KG1 (cell line): ENCODE measurements at places on chromosomes 12 and 14.

- DNase-seq: no peak
Measured at GRCh38 chr14:39229222-39229543, 4.5 kb upstream of the MIA2 start.

DNA sequence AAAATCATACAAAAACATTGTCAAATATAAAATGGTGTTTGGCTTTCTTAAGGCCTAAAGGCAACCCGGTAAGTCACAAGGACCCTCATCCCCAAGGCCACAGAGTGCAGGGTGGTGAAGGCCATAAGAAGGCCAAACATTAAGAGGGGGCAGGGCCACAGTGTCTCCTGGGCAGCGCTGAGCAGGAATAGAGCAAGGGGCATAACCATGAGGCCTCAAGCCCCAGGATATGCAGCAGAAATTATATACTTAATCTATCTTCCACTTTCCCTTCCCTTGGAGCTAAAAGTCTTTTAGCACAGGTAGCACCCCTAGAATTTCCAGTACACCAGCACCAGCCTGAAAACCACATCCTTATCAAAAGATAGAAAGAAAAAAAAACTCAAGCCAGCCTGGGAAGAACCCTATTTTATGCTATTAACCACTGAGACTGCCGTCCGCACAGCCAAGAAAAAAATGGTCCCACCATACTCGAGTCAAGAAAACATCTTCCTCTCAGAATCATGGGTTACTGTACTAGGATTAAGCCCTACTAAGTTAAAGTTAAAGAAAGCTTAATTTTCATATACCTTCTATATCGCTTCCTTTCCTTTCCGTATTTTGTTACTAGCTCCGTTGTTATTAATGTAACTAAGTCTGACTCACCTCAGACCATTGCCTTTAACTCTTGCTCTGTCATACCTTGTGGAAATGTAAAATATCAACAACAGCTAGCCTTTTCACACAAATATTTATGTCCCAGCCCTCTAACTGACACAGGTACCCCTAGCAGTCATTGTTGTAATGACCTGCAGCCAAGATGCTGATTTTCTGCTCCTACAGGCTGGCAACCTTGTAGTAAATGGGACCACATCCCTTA lies 20.1 kb downstream of the KLRK1 start:
- no peak for DNase-seq

DNA sequence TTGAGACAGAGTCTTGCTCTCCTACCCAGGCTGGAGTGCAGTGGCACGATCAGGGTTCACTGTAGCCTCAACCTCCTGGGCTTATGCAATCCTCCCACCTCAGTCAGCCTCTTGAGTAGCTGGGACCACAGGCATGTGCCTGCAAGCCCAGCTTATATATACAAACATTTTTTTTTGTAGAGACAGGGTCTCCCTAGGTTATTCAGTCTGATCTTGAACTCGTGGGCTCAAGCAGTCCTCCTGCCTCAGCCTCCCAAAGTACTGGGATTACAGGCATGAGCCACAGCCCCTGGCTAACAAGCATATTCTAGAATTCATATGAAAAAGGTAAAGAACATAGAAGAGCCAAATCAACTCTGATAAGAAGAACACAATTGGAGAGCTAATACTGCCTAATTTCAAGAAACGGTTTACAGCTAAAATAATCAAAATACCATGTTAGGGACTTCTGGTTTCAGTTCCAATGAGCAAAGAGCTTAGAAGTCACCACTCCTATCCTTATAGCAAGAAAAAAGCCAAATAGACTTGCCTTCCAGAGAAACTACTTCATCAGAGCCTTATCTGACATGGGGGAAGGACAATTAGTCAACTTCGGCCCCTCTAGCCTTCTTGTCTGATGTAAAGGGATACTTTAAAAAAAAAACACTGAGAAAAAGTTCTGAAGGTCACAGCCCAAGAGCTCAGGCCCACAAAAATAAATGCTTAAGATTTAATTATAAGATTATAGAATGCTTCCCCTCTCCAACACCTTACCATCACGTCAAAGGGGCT lies 37.6 kb downstream of the TMEM116 start:
- DNase-seq: no peak

GRCh38 chr14:64700290-64700689 lies 3.9 kb upstream of the PLEKHG3 start:
- no peak for DNase-seq

DNA sequence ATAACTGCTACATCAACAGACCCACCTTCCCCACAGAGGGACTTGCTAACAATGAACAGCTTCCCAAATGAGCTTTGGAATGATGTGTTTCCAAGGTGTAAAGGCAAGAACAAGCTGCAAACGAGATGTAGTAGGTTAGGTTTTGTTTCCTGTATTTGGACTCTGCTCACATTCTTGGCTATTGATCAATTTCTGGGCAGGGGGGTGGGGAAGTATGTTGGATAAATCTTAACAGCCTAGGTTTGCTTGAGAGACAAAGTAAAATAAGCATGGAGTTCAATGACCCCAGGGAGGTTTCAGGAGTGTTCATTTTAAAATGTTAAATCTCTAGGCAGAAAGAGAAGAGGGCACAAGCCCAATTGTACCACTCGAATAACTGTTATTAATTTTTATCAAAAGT lies 146.6 kb downstream of the DPY19L2 start:
- DNase-seq: no peak

DNA sequence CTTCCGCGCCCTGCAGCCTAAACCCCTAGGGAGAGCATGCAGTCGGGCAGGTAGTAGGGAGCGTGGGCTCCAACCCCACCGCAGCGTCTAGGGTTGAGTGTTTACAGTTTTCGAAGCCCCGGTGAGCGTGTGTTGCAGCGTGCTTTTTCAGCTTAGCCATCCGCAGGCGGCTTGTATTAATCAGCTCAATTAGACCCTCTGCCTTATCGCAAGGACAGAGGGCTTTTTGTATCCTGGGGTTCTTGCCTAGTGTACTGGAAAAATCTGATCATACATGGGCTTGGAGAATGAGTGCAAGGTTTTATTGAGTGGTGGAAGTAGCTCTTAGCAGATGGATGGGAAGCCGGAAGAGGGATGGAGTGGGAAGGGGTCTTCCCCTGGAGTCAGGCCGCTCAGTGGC lies 44.4 kb upstream of the GNG2 start:
- DNase-seq: no peak

- DNase-seq: no peak
Measured at GRCh38 chr12:12334367-12335040, 15.5 kb downstream of the MANSC1 start.

DNA sequence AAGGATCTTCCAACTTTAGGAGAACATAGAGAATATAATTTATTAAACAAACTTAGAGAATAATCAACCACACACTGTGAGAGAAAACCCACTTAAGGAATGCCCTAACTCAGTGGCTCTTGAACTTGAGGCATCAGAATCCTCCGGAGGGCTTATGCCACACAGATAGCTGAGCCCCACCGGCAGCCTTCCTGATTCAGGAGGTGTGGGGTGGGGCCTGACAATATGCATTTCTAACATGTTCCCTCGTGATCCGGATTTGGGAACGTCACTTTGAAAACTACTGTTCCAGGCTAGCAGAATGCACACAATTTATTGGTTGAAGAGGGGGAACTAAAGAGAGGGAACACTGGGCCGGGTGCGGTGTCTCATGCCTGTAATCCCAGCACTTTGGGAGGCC lies 2.0 kb upstream of the SOAT2 start:
- DNase-seq: no peak

- DNase-seq: no peak
Measured at GRCh38 chr12:12799163-12799920, 13.8 kb upstream of the DDX47 start.

DNA sequence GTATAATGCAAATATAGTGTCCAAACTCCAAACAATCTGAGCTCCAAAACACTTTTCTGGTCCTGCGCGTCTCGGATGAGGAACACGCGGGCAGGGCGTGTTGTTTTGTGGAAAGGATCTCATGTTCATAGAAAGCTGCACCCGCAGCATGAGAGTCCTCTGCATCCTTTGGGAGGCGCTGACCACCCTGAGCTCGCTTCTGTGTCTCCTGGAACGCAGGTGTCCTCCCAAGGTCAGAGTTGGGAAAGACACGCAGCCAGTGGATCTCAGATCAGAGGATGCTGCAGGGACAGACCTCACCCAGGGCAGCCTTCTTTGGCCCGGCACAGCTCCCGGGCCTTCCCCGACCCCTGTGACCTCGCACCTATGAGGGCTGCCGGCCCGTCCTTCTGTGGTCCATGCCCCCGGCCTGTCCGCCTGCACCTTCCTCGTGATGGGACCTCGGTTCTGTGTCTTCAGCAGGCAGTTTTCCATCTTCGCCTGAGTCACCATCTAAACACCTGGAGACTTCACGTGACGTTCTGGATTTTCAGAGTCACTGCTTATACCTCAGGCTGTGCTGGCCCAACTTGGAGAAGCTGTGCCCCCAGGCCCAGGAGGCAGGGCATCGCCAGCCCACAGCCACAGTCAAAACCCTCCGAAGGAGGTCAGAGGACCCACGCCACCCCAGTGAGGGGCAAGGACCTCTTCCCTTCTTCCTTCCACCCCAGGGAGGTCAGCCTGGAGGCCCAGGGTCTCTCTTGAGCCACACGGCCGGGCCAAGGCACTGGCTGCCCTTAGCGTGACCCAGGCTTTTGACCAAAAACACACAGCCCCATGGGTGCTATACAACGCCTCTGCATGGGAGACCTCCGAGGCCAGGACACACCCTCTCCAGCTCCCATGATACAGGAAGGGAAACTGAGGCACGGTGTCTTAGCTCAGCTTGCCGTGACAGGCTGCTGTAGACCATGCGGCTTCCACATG lies 25.9 kb downstream of the MMP17 start:
- DNase-seq: no peak

GRCh38 chr12:16150276-16150675 lies 127.2 kb downstream of the SLC15A5 start:
- DNase-seq: no peak

GRCh38 chr12:5217936-5218335 lies 174.3 kb downstream of the KCNA5 start:
- no peak for DNase-seq

DNA sequence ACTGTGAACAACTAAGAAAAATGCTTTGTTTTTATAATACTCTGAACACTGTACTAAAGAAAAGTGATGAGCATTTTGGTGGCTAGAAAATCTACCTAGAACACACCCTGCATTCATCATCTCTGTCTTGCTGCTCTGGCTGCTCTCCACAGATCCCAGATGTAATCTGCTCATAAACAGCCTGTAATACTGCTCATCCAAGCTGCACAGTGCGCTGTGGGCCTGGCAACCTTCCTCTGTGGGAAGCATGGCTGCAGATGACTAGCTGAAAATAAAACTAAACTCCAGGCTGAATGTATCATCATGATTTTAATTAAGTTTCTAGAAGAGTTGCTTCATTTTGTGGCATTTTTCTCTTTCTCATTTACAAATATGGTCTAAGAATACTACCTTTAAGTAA lies 200.7 kb downstream of the SLC2A13 start:
- no peak for DNase-seq
